ENCODE measurements at places on chromosomes 4 and X. TPM values are rescaled to one million over a fixed set of nuclear protein-coding genes. Genes with fewer than 3 reads are reported as not detected.
A peak's percentile ranks its signal among the peaks of the same experiment; 100 is the strongest.

DNA sequence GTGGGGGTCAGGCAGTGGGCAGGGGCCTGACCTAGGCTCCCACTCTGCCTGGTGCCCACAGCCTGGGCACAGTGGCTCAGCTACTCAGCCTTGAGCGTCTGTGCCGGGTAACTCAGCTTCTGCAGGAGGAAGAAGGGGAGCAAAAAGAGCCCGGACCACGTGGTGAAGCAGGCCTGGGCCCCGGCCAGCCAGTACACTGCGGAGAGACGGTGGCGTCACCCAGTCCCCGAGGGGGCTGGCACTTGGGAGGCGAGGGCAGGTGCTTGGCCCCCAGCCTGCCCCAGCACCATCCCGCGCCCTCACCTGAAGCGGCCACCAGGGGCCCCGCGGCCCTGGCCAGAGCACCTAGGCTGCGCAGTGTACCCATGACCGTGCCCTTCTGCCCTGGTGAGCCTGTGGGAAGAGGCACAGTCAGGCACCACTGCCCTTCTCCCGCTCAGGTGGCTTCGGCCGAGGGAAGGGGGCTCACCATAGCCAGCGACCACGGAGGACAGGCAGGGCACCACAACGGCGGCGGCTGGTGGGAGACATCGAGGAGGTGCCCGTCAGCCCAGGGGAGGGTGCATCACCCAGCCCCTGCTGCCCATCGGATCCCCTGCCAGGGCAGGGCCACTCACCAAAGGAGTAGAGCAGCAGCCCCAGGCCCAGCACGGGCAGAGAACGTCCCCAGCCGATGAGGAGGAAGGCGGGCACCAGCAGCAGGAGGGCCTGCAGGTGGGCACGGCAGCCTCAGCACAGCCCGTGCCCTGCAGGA is 32.3 kb downstream of the NOP14 start:
- DNase-seq = no peak
- H3K27me3 ChIP-seq = no peaks in the 10 kb centered on the region
- no peak overlapping the region for H3K27ac ChIP-seq
- H3K4me1 ChIP-seq = peaks cover 22% of the 10 kb centered on the region
- peaks cover 7% of the 10 kb centered on the region for H3K36me3 ChIP-seq
- H3K4me3 ChIP-seq = peak overlapping the region; percentile 96

DNA sequence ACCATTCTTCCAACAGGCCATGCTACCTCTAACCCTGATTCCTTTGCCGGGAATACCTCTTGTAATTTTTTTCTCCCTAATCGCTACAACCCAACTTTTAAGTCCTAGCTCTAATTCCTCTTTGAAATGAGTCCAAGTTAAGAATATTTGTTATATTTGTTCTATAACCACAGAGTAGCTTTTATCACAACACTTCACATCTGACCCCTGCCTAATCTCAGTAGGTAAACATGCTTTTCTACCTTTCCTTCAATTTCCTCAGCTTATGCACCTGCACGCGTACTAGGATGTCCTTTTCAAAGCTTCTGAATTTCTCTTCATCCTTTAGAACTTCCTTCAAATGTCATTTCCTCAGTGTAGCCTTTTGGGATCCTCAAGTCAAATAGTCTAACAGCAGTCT is 915.5 kb upstream of the LCORL start:
- H3K4me1 ChIP-seq = no peaks in the 10 kb centered on the region
- no peak overlapping the region for H3K27ac ChIP-seq

Gene ZDHHC15
- total RNA-seq = 0.44 TPM

DNA sequence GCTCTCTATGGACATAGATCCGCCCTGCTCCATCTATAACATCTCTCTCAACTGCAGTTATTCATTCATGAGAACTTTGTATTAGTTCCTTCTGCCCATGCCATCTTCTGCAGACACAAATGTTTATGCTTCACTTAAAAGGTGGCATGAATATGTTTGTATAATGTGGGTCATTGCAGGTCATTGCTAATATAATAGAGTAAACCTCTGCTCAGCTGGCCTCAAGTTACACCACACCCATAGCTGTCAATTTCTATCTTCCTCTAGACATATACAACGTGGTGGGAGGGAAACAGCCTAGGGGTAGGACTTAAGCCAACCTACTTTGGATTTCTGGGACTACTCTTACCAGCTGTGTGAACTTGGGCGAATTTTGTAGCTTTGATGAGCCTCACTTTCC is 129.8 kb downstream of the ATXN3L start:
- H3K27me3 ChIP-seq = peaks cover 18% of the 10 kb centered on the region
- no peaks in the 10 kb centered on the region for H3K36me3 ChIP-seq

GRCh38 chrX:132292793-132293192 is 73.5 kb upstream of the RAP2C start:
- H3K27me3 ChIP-seq = peaks cover 19% of the 10 kb centered on the region
- H3K4me3 ChIP-seq = no peak overlapping the region
- H3K27ac ChIP-seq = no peak overlapping the region

Gene IGBP1
- total RNA-seq = 61.0 TPM

GRCh38 chr4:98828801-98829200 is 100.1 kb downstream of the EIF4E start:
- H3K27ac ChIP-seq = no peak overlapping the region
- H3K4me3 ChIP-seq = no peak overlapping the region

DNA sequence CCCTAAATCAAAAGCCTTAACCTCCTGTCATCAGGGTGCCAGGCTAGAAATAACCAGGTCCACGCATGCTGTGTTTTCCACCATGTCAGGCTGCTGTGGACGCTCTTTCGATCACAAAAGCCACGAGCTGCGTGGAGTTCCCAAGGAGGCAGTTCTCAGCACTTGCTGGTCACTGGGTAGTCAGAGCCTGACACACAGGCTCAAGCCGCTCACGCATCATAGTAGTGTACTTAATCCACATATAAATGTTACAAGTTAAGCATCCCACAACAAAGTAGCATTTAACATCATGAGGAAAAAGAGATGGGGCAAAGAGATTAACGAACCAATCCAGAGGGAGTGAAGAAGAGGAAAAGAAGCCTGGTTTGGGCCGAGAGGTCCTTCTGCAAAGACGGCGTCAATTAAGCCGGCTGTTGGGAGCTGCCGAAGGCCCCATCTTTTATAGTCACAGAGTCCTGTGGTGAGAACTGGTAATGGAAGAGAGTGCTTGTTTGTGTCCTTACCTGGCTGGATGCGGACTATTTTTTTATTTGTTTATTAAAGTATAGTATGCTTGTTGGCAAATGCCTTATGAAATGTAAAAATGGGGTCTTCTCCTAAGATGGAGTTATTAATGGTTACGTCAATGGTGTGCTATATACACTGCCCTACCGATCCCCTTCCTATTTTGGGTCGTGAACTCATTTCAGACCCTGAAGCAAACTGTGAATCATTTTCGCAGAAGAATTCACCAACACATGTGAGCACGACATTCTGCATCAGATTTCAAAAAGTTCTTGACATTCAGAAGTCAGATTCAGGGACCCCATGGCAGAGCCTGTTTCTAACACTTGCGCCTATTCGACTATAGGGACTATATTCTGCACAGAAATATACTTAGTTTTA is 675 bp downstream of the PRIMPOL start:
- H3K36me3 ChIP-seq = peaks cover 16% of the 10 kb centered on the region
- H3K4me3 ChIP-seq = peak overlapping the region; percentile 95
- H3K4me1 ChIP-seq = peaks cover 54% of the 10 kb centered on the region
- peak; percentile 32 for DNase-seq

GRCh38 chr4:98125585-98125984 is 17.7 kb downstream of the STPG2 start:
- H3K36me3 ChIP-seq = no peaks in the 10 kb centered on the region
- no peaks in the 10 kb centered on the region for H3K4me1 ChIP-seq
- H3K4me3 ChIP-seq = no peak overlapping the region
- no peak overlapping the region for H3K27ac ChIP-seq
- peaks cover under 1% of the 10 kb centered on the region for H3K27me3 ChIP-seq
- DNase-seq = no peak

Gene DCX
- not detected for total RNA-seq

DNA sequence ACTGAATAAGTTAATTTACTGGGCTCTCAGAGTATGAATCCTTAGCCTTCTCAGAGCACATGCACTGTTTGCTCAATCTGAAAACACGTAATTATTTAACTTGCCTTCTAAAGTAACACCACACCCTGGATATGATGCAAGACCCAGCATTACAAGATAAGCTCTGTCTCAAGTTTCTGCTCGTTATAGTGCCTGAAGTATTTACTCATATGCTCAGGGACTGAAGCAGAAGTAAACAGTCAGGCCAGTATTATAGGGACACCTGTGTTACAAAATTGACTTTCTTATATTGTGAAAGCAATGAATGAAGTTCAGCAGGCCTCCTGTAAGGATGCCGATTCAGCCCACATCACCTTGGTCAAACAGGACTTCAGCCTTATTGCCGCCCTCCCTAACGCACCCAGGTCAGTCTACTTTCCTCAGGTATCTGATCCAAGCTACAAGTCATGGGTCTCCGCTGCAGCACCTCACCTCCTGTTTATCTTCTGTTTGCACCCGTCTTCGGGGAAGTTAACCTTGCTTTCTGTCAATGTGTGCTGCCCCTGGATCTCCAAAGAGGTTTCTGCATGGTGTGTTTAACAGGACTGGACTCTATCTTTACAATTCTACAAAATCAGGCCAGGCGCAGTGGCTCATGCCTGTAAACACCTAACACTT is 42.8 kb upstream of the KLF3 start:
- peaks cover 7% of the 10 kb centered on the region for H3K27me3 ChIP-seq
- peaks cover 28% of the 10 kb centered on the region for H3K4me1 ChIP-seq
- no peak overlapping the region for H3K4me3 ChIP-seq
- peaks cover 3% of the 10 kb centered on the region for H3K36me3 ChIP-seq

GRCh38 chr4:161291222-161291621 is 872.6 kb downstream of the FSTL5 start:
- no peaks in the 10 kb centered on the region for H3K4me1 ChIP-seq
- no peaks in the 10 kb centered on the region for H3K27me3 ChIP-seq
- DNase-seq = no peak
- no peak overlapping the region for H3K4me3 ChIP-seq

Gene GPRIN3
- total RNA-seq = 19.9 TPM

DNA sequence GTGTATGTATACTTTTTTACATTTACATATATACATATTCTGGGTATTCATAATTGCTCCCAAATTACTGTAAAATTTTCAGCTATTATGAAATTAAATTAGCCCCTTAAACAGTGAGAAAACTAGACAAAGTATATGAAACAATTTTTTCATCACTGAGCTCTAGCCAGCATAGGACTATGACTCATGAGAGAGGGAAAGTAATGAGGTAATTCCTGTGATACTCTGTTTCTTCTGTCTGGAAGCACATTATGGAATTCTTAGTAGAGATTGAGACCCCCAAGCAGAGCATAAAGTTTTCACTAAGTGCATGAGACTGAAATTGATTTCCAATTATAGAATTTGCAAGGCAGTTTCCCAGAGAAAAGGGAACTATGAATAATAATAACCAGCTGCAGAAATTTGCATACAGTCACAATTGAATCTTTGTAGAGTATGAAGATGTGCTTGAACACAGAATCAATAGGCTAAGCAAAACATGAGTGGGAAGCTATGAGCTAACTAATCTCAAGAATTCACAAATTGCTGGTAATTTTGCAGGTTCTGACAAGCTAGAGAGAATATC is 779.3 kb downstream of the ARAP2 start:
- no peaks in the 10 kb centered on the region for H3K4me1 ChIP-seq
- no peak overlapping the region for H3K27ac ChIP-seq
- H3K27me3 ChIP-seq = no peaks in the 10 kb centered on the region
- H3K4me3 ChIP-seq = no peak overlapping the region
- no peak for DNase-seq

GRCh38 chrX:115525486-115525885 is 35.5 kb upstream of the PLS3 start:
- DNase-seq = no peak
- peaks cover 36% of the 10 kb centered on the region for H3K27me3 ChIP-seq
- H3K4me3 ChIP-seq = no peak overlapping the region
- H3K4me1 ChIP-seq = no peaks in the 10 kb centered on the region
- H3K36me3 ChIP-seq = no peaks in the 10 kb centered on the region

Gene GUCY1A1
- total RNA-seq = 0.29 TPM

- H3K4me3 ChIP-seq = no peak overlapping the region
- H3K36me3 ChIP-seq = peaks cover 5% of the 10 kb centered on the region
- no peak for DNase-seq
- no peak overlapping the region for H3K27ac ChIP-seq
Observed at GRCh38 chrX:155694649-155695048, 81.9 kb upstream of the TMLHE start.

DNA sequence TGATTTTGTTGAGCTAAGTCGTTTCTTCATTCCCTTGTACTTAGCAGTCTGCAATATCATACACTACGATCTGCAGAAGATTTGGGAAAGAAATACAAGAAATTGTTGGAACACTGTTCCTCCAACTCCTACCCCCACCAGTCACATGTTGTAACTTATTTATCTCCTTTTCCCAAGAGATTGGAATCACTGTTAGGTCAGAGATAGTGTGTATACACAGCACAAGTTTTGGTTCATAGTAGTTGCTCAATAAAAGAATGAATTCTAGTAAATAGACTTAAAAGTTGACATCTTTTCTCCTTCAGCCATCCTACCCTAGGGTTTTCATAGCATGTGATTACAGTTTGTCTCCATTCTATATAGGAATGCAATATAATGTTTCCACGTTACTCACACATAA is 68.8 kb downstream of the ARFIP1 start:
- DNase-seq = no peak
- no peaks in the 10 kb centered on the region for H3K27me3 ChIP-seq
- H3K4me1 ChIP-seq = peaks cover 21% of the 10 kb centered on the region
- no peak overlapping the region for H3K4me3 ChIP-seq
- peaks cover 6% of the 10 kb centered on the region for H3K36me3 ChIP-seq
- no peak overlapping the region for H3K27ac ChIP-seq

- H3K36me3 ChIP-seq = no peaks in the 10 kb centered on the region
- no peak for DNase-seq
- no peak overlapping the region for H3K27ac ChIP-seq
- H3K27me3 ChIP-seq = peaks cover 24% of the 10 kb centered on the region
- H3K4me3 ChIP-seq = no peak overlapping the region
Observed at GRCh38 chrX:120755066-120755846, 120.4 kb downstream of the CT47B1 start.

Gene PRRG1
- total RNA-seq = not detected

Gene NAP1L2
- total RNA-seq = 2.0 TPM

Gene CDKL5
- 2.2 TPM for total RNA-seq

DNA sequence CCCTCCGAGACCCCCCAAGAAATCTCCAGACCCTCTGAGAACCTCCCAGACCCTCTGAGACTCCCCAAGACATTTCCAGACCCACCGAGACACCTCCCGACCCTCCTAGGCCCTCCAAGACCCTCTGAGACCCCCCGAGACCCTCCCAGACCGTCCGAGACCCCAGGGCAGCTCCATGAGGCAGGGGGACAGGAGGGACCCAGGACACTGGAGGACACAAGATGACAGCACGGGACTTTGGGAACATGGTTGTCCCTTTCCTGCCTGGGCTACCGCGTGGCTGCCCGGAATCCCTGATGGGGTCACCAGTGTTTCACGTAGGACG is 10.3 kb downstream of the CTBP1 start:
- H3K27ac ChIP-seq = no peak overlapping the region
- H3K27me3 ChIP-seq = no peaks in the 10 kb centered on the region
- no peak overlapping the region for H3K4me3 ChIP-seq
- peaks cover 2% of the 10 kb centered on the region for H3K4me1 ChIP-seq

GRCh38 chr4:153521478-153521877 is 55.3 kb downstream of the TMEM131L start:
- peak overlapping the region; percentile 72 for H3K4me3 ChIP-seq
- peak overlapping the region; percentile 99 for H3K27ac ChIP-seq
- peaks cover 96% of the 10 kb centered on the region for H3K4me1 ChIP-seq
- no peak for DNase-seq

Gene CENPI
- total RNA-seq = 15.6 TPM

Gene TMEM156
- total RNA-seq = 56.8 TPM

All from activated T-cell treated with anti-CD3 and anti-CD28 coated beads, Interleukin-2, amount 50 U/mL, for 72 hours (primary cell).